ENCODE measurements at places on chromosomes 16 and 17.

DNA sequence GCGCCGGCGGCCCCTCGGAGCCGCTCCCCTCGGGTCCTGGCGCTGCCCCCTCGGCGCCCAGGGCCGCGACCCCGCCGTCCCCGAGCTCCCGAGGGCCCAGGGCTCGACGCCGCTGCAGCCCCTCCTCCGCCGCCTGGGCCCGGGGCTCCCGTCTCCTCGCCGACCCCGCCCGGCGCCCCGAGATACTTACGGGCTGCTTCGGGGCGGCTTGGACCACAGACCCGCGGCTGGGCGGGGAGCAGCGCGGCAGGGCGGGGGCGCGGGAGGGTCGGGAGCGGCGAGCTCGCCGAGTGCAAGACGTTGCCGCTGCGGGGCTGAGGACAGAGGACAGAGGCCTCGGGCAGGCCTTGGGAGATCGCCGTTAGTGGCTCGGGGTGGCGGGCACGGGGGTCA is 290 bp downstream of the TOB1 start:
- DNase-seq = no peak

GRCh38 chr16:52963212-52963854 is 89.4 kb downstream of the CHD9NB start:
- DNase-seq = no peak

DNA sequence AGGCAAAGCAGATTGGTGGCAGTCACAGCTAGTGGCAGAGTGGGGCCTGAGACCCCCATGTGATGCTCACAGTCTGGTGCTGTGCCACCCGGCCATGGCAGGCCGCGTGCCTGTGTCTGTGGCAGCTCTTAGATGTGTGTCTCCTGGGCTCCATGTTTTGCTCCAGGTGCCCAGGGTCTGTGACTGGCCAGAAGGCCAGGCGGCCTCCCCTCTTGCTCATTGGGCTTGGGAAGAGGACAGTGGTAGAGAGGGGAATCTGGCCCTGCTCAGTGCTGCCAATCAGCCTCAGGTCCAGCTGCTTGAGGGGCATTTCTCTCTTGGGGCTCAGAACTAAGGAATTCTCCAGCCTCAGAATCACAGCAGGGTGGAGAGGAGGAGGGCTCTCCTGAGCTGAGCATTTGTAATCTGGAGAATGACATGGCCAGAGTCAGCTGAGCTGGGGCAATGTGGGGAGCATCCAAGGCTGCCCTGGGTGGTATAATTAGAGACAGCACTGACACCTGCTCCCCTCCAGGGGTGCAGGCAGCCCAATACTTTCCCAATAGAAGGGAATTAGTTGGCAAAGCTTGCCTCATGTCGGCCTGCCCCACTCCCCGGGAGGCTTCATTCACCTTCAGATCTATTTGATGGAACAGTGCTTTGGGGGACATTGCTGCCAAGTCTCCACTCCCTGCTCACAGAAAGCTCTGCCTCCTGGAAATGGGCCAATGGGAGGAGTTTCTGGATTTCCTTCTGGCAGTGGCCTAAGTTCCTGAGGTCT is 2.7 kb upstream of the LASP1NB start:
- DNase-seq = peak; percentile 74

DNA sequence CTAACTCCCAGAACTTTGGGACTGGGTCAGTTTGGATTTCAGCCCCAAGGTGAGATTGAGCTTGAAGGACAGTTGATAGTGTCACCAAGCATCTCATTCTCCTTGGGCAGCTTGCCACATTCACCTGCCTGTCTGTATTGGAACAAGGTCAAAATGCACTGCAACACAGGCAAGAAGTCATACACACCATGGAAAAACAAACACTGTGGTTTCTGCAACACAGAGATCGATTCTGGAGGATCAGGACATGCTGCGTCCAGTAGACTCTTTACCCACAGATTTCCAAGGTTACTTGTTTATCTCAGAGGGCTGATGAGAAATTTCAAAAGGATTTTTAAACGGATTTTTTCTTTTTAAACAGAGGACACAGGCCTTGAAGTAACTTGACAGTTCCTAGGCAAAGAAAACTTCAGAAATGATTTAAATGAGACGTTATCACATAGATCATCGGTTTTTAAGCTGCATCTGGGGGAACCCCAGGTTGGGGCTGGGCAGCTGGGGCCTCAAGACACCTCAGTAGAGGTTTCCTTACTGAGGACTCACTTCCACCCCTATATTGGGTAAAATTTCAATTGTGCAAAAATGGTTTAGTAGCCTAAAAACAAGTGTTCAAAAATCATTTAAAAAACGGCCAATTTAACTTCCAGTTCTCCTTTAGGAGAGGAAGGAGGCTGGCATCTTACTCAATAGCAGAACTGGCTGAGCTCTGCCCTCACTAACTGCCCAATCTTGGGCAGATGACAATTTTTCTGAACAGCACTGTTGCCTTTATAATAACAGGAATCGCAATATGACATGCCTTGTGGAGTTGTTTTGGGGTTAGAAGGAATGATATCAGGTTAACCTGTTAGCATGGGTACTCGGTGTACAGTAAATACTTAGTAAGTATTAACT is 299.3 kb downstream of the XYLT1 start:
- no peak for DNase-seq

DNA sequence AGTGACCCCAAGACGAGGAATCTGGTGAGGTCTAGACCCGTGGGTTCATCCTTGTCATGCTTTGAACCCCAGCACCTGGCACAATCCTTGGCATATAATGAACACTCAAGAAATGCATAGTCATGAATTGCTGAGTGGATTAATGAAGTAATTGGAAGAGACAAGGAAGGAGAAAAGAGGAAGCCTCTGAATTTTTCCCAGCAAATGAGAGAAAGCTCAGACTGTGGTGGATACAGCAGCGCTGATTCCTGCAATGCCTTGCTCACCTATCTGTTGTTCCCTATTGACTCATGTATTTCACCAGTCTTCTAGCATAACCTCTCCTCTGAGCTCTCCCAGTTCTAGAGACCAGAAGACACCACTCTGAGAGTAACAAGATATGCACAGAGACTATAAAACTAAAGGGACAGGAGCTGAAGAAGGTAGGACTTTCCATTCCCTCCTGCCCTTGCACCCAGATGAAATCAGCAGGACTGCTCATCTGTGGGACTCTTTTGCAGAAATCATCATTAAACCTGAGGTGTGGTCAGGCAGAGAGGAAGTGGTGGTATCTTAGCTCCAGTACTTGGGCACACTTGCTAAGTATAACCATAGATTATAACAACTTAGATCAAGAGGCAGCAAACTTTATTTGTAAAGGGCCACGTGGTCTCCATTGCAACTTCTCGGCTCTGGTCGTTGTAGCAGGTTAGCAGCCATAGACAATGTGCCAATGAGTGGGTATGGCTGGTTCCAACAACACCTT is 102.8 kb downstream of the MAF start:
- DNase-seq = no peak

GRCh38 chr16:16147316-16147999 is 75.8 kb downstream of the ABCC6 start:
- no peak for DNase-seq

- no peak for DNase-seq
Measured at GRCh38 chr16:268141-269053, 7.3 kb downstream of the RGS11 start.

- no peak for DNase-seq
Measured at GRCh38 chr17:79114458-79115301, 40.1 kb downstream of the ENGASE start.

- DNase-seq = no peak
Measured at GRCh38 chr16:85094812-85095211, 17.5 kb downstream of the CIBAR2 start.

GRCh38 chr17:80732268-80732667 is 187.6 kb downstream of the RPTOR start:
- DNase-seq = peak; percentile 89

GRCh38 chr17:65609749-65610148 is 48.3 kb upstream of the AXIN2 start:
- DNase-seq = no peak

- no peak for DNase-seq
Measured at GRCh38 chr16:56330476-56330875, 94.9 kb downstream of the AMFR start.

- DNase-seq = no peak
Measured at GRCh38 chr16:21650521-21650920, 1.9 kb downstream of the IGSF6 start.

DNA sequence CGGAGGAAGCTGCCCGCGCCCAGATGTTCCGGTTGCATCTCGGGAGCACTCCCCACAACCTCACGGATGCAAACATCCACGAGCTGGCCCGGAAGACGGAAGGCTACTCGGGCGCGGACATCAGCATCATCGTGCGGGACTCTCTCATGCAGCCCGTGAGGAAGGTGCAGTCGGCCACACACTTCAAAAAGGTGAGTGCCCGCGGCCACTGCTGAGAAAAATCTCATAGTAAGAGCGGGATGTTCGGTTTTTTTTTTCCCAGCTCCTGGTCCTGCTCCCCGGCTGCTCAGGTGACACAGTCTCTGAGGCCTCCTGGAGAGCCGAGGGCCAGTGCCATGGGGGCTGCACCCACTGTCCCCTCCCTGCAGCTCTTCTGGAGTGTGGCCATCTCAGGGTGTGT is 9.3 kb downstream of the PDF start:
- no peak for DNase-seq

DNA sequence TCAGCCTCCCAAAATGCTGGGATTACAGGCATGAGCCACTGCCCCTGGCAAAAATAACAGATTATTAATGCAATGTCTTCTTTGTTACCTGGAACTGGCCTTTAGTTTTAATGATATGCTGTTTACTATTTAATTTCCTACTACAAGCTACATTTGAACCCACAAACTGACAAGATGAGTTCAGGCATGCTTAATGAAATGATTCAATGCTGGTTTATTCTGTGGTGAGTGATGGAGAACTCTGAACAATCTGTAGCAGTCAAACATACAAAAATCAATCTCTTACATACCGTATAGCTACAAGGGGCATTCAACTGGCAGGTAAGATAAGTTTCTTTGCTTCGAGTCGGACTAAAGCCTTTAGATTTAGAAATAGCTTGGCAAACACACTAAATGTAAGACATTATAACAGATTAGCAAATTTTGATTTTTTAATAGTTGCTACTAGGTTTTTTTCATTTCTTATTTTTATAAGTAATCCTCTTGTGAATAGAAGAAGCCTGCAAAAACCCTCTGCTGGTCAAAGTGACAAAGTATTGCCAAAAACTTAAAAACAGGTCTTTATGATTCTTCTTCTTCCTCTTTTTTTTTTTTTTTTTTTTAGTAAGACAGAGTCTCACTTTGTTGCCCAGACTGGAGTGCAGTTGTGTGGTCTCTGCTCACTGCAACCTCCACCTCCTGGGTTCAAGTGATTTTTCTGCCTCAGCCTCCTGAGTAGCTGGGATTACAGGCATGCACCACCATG is 138.5 kb downstream of the SSH2 start:
- no peak for DNase-seq

DNA sequence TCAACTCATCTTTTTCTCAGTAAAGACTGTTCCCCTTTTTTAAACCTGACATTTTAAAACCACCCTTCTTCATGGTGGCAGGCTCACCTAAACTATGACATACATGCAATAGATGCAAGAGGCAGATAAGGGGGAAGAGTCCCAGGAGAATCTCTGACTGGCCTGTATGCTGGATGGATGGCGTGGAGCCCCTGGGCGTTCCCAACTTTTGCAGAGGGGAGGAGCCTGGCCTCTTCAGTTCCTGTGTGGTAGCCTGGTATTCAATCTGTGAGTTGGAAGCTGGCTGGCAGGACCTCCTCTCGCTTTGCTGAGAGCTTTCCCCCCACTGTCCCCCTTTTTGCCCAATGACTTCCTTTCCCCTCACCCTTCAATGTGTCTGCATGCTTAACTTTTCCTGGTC is 217.6 kb upstream of the CA10 start:
- no peak for DNase-seq

DNA sequence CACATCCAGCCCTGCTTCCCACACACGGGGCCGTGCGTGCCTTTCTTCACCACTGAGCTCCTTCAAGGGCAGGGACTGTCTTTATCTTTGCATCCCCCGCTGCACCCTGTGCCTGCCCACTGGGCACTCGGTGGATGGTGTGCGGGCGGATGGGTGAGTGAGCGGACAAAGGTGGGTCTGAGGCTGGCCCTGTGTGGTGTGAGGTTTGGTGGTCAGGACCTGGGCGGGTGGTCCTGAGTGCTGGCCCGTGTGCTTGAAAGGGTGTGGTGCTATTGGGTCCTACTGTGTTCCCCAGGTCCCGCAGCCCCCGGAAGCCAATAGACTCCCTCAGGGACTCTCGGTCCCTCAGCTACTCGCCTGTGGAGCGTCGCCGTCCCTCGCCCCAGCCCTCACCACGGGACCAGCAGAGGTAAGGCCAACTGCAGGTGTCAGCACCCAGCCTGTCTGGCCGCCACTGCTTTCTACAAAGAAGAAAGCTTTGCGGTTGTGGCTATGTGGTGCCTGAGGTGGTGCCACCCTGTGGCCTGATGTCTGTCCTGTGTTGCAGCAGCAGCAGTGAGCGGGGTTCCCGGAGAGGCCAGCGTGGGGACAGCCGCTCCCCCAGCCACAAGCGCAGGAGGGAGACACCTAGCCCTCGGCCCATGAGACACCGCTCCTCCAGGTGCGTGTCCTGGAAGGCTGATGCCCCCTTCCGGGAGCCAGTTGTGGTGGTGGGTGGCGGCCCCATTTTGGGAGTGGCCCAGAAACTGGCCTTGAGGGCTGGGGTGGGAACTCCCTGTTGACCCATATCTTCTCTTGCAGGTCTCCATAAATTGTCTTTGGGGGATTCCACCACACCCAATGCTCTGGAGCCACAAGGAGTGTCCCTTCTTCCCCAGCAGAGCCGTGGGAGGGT is 6.8 kb downstream of the ELOB start:
- DNase-seq = no peak

DNA sequence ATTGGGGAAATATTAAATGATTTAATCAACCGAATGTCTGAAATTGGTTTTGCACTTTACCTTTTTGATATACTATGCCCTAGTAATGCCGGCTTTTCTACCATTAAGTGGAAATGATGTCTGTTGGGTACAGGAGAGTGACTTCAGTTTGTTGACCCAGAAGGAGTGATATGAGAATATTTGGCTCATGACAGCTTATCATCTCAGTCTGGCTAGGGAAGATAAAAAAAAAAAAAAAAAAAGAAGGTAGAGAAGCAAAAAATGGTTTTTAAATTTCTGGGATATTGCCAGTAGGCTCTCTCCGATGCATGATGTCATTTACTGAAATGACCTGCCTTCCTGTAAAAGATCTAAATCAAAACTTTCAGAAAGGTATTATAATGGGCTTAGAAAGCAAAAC is 69.0 kb downstream of the CNTNAP4 start:
- DNase-seq = no peak

DNA sequence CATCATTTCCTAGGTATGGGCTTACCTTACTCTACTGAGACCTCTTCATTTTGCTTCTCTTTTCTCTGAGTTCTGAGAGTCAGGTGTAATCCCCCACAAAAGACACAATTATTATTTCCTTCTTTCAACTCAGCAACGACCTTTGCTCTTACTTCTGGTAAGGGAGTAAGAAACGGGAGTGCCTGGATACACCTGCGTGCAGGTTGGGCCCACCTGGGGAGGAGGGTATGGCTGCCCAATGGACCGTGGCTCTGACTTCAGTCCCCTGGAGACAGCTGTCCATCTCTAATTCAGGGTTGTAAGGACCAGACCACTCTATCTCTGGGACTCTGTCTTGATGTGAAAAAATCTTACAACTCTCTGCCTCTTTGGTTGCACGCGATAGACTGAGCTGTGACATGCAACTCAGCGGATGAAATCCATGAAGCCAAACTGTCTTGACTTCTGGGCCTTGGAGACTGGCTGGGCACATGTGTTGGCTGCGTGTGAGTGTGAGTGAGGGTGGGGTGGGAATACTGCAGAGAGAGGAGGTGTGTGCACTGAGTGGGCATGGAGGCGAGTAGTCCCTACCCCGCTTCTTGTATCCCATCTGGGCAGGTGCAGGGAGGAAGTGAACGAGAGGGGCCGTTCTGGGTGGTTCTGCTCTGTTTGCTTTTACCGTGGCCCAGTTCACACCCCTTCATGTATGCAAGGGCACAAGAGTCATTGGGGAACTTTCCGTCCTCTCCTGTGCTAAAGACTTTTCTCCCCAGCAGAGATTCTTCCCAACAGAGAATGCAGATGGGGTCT is 1.2 kb downstream of the TMEM238L start:
- DNase-seq = no peak
